ENCODE measurements at places on chromosomes 5 and 9.
A peak's percentile ranks its signal among the peaks of the same experiment; 100 is the strongest.

DNA sequence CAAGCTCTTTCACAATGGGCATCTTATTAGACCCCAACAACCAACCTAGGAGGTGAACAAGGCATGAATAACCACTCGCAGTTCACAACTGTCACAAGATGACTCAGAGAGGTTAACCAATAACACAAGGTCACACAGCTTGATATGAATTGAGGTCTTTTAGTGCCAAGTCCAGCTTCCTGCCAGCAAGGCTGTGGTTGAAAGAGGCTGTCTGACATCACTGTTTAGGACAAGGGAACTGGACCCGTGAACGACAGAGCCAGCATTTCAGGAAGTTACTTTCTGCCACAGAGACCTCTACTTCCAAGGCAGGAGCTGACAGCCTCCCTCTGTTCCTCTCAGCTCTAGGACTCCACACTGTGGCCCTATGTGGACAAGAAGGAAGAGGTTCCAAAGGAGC, 53.4 kb upstream of the ALDH1B1 start:
- DNase-seq: peak; percentile 82

DNA sequence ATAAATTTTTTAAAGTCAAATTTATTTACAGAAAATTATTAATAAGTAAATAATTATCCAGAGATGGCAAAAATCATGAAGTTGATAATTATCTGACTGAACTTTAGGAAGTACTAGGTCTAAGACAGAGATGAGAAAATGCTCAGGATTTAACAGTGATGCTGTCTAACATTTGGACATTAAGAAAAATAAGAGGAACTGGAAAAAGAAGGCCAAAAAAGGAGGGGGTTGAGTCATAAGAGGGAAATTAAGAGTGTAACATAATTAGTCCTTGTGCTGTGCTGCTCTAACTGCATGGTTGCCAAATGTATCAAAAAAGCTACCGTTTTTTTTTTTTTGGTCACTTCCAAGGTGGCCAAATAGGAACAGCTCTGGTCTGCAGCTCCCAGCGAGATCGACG, 35.4 kb upstream of the TUT7 start:
- no peak for DNase-seq

GRCh38 chr9:136153381-136154065, 34.8 kb upstream of the TMEM250 start:
- DNase-seq: no peak

DNA sequence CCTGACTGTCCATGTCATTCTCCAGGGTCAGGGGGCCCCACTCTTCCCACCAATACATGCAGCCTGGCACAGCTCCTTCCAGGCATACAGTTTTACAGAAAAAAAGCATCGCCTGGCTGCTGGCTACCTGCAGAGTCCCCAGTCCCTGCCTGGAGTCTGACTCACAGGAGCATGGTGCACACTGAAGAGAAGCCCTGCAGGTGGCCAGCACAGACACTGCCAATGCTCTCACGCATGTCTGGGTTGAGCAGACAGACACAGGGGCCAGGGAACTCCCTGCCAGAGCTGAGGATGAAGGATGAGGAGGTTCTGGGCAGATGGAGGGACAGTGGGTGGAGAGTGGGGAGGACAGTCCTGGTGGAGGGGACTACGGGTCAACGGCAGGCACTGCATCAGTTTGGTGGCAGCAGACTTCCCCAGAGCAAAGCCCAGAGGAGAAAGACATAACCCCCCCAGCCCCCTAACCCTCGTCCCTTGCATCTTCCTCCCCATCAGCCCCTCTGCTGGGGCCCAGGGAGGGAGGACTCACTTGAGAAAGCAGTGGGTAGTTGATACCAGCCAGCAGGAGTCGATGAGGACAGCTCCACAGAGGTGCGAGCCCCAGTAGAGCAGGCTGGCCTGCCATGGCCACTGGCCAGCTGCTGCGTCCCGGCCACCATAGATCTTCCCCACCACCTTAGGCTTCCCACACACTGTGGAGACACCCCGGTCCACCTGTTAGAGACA, 72.9 kb upstream of the SPTLC1 start:
- peak; percentile 13 for DNase-seq

Measured in fibroblast of upper back skin (primary cell).